ENCODE measurements at places on chromosomes 7 and 10.

DNA sequence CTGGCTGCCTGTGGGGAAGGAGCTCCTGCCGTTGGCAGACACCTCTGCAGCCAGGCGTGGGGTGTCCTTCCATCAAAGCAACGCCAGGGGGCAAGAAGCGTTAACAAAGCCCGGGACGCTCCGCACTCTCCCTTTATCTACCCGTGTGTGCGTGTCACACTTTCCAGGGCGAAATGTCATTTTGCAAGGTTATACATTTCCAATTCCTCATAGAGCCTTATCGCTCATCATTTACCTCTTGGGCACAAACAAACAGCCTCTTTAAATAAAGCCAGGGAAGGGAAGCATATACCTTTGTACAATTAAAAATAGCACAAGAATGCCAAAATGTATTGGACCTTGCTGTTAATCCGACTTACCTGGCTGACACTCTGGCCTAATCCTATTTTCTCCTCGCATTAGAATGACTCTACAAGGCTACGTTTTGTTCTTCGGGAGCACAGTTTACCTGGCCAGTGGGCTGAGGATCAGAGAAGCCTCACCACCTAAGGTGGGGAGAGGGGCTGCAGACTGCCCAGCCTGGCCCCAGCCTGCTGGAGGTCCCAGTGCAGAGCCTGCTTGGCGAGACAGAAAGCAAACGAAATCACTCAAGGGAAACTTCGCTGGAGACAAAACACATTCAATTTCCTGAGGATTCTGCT is 77.6 kb upstream of the EN2 start:
- DNase-seq: peak; percentile 31

GRCh38 chr10:85400981-85401695 is 965.5 kb downstream of the GRID1 start:
- DNase-seq: no peak

DNA sequence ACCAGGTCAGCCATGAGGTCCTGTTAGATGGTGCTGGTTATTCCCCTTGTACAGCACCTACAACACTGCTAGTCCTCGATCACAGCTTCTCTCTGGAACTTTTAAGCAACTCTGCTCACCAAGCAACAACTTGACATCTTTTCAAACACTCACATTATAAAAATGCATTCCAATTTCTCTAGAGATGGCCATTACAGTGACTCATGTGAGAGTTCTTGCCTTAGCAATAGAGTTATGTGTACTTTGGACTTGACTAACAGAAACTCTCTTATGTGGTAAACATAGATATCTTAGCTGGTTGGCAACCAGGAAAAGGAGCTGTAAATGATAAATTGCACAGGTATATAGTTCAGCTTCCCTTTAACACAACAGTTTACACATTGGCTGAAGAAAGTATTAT is 122.2 kb downstream of the PDE1C start:
- DNase-seq: no peak

- no peak for DNase-seq
Measured at GRCh38 chr10:72255977-72256729, 17.6 kb upstream of the DDIT4 start.

- DNase-seq: no peak
Measured at GRCh38 chr10:130877126-130877525, 434.4 kb downstream of the TCERG1L start.

DNA sequence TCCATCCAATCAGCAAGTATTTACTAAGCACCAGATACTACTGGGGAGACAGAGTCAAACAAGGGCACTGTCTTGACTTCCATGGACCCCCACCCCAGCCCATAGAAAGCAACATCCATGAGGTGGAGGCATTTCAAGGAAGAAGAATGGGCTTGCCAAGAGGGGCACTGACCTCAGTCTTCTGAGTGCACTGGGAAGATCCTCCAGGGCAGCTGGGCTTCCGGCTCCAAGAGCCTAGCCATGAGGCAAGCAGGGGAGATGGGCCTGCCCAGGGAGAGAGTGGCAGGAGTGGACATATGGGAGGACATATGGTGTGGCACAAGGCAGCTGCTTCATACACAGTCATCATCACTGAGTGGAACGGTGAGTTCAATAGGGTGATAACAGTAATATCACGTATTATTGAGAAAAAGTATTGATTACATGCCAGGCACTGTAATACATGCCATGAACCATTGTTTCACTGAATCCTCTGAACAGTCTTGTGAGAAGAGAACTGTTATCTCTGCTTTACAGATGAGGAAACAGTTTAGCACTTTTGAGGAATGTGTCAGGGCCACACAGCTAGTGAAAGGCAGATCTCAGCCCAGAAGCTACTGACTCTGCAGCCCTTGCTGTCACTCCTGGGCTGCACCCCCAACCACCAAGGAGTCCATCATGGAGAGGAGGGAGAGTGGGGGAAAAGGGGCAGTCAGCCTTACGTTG is 331.7 kb upstream of the ZMIZ1 start:
- DNase-seq: no peak

GRCh38 chr10:22831586-22831985 is 96.3 kb upstream of the ARMC3 start:
- DNase-seq: no peak

- no peak for DNase-seq
Measured at GRCh38 chr10:35637462-35637861, 4.6 kb downstream of the FZD8 start.

GRCh38 chr7:30744075-30744417 is 7.9 kb upstream of the INMT start:
- no peak for DNase-seq

DNA sequence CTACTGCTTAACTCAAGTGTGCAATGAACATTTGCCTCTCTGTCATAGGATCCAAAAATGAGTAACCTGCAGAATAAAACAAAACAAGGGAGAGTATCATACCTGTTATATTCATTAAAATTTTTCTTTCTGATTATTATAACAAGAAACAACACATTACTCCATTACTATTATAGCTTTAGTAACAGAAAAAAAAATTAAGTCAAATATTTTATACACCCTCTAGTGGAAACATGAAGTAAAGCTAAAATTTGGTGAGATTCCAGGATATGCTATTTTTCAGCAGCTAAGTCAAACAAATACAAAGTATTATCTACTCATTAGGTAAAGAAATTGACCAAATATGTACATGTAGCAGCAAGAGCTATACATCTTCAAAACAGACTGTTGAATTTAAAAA is 56.3 kb downstream of the PDZD8 start:
- DNase-seq: no peak

GRCh38 chr7:106346678-106347217 is 62.0 kb upstream of the NAMPT start:
- no peak for DNase-seq

- peak; percentile 71 for DNase-seq
Measured at GRCh38 chr7:128409596-128410450, at the start of gene IMPDH1. TSS of gene IMPDH1 (minus strand) at chr7:128409982. CDS start at chr7:128409901, 81 bp downstream.

- no peak for DNase-seq
Measured at GRCh38 chr10:116255886-116256751, 16.9 kb downstream of the GFRA1 start.

GRCh38 chr10:69311309-69311708 is 33.0 kb downstream of the HK1 start:
- DNase-seq: no peak

DNA sequence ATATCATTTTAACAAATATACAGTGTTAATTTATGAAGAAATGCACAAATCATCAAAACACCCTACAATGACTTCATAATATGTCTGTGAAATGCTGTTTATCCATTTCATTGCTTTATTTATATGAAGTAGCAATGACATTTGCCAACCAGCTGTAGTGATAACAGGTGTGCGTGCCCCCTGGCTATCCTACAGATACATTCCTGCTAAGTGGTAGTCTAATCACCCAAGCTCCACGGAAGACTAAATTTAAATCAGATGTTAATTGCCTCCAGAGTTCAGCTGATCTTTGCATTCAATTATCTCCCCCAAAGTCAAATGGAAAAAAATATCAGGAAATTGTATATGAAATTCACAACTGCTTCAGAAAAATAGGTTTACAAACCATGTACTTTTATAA is 1164.2 kb upstream of the LRRN3 start:
- DNase-seq: no peak

DNA sequence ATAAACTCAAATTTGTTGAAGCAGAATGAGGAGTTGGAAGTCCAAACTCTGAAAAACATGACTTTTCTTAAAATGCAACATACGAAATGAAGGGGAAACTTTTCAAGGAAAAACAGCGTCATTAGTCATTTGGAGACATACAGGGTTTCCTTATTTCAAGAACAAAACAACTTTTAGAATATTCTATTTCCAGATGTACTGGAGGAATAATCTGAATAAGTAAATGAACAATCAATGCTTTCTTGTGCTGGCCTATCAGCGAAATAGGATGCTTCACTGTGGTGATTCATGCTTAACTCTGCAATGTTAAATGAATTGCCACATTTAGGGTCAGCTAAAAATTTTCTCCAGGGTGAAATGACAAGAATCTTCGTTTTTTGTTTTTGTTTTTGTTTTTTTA is 114.3 kb downstream of the SEMA3C start:
- DNase-seq: no peak

- DNase-seq: no peak
Measured at GRCh38 chr7:55367283-55367840, 2.2 kb downstream of the LANCL2 start.

DNA sequence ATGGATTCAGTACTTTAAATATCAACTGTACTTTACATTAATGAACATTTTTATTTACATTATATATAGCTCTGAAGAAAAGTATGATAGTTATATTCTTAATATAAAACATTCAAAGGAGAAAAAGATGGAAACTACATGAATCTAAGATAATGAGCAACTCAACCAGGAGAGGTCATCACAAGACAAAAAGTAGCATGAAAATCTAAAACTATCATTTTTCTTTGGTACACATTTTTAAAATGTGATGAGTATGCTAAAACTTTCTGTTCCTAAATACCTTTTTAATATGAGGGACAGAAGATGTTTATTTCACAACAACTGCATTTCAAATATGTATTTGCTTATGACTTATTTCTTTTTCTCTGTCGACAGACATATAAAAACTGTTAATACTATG is 2.4 kb downstream of the CNTNAP2 start:
- DNase-seq: no peak

- DNase-seq: no peak
Measured at GRCh38 chr10:71009126-71009525, 120.8 kb upstream of the PCBD1 start.

DNA sequence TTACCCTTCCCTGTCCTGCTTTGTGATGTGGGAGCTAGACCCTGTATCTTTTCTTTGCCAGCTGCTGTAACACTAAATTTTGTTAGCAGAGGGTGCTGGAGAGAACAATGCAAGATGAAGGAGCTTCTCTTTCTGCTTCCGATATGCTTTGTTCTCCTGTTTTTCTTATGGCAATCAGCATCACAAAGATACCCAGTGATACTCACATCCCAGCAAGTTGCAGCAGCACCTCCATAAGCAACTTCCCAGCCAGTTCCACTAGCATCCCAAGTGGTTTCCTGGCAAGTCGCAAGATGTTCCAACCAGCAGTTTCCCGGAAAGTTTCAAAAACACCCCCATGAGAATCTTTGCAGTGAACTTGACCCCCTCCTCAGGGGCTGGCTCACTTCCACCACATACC is 148.6 kb downstream of the IMMP2L start:
- no peak for DNase-seq

- peak; percentile 72 for DNase-seq
Measured at GRCh38 chr10:47340608-47341170, 7.5 kb upstream of the RBP3 start.

GRCh38 chr7:55568613-55569268 is 3.6 kb downstream of the VOPP1 start:
- DNase-seq: no peak

GRCh38 chr10:4353059-4353655 is 472.9 kb upstream of the AKR1E2 start:
- no peak for DNase-seq

DNA sequence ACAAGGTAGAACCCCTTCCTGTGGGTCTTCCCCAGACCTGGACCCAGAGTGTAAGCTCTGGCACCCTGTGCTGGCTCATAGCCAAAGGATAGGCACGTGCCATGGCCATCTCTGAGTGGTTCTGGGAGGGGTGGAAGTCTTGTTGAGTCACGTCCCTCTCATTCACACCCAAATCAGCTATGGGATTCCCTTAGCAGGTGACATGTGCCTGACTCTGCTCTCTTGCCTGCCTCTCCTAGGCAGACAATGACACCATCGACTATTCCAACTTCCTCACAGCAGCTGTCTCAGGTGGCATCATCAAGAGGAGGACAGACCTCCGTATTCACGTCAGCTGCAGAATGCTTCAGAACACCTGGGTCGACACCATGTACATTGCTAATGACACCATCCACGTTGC is 59.8 kb downstream of the C10orf120 start:
- DNase-seq: no peak

DNA sequence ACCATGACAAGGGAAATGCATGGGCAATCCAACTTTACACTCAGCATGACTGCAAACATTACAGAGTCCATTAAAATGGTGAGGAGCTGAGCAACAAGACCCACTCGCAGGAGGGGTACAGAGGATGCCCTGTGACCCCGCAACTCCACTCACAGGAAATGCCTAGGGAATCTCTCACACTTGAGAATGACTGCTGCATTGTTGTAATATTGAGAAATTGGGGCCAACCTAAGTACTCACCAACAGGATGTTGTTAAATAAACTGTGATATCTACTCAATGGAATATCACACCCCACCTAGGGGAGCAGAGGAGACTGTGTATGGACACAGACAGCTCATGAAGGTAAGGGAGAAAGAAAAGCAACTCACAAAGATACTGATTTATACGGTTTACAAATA is 53.4 kb upstream of the CAMK2B start:
- no peak for DNase-seq

DNA sequence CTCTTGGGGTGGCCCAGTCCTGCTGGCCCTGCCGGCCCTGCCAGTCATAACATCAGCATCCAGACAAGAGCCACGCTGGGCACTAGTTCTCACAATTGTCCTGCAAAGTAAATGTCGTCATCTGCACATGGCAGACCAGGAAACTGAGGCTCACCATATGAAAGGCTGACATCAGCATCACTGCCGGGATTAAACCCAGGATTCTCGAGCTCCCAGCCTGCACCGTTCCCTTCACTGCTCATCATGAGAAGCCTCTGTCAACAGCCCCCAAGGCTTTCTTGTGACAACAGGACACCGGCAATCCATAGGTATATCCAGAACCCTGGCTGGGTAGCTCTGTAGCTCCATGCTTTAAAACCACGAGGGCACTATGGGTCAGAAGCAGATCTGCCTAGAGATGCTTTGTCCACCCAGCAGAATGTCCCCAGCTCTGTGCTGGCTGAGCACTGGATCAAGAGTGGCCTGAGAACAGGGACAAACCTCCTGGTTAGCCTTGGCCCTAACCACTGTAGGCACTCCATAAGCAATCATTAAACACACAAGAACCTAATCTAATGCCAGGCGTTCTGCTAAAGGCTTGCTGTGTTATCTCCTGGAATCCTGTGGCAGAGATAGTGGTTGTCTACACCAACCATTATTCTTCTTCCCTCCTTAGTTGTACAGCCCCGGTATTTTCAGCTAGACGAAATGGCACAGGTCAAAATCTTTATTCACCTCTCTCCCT is 41.2 kb upstream of the C10orf71 start:
- DNase-seq: no peak

GRCh38 chr7:41567031-41567730 is 135.7 kb downstream of the INHBA start:
- DNase-seq: no peak

GRCh38 chr7:29044554-29044953 is 86.4 kb upstream of the TRIL start:
- no peak for DNase-seq

GRCh38 chr10:59580026-59580863 is 129.4 kb downstream of the SLC16A9 start:
- DNase-seq: no peak

- DNase-seq: no peak
Measured at GRCh38 chr10:67722113-67722512, 26.1 kb upstream of the CTNNA3 start.

Data from activated naive CD4-positive, alpha-beta T cell (primary cell).